ENCODE measurements at places on chromosomes 6 and 20.

DNA sequence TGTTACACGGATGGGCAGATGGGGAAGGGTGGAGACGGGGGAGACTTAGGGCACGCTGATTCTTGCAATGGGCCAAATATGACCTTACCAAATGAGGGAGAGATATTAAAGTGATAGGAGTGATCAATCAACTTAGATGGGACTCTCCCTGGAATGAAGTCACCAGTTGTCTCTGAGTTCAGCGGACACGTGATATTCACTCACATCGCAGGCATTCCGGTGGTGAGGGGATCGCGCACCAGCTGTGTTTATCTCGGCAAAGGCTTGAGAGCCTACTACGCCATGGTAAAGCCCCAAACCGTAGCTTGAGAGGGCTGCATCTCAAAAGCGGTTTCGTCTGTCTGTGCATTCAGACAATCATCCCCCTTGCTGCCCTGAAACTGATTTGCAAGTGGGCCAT lies 5.5 kb downstream of the BMP7 start:
- DNase-seq = no peak

DNA sequence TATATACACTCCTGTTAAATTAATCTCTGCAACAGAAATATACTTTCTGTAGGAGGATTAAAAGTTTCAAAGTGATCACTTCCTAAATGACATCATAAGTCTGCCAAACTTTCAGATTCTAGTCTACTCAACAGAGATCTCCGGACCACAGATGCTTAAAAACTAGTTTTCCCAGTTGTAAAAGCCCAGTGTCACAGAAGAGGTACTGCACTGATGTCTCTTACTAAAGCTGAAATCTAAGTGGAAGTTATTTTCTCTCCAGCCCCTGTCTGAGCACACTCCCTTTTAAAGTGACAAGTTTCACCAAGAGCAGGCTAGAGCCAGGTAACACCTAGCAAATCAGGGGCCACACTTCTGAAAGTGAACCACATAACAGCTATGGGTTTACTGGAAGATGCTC lies 71.6 kb upstream of the DST start:
- DNase-seq = no peak

DNA sequence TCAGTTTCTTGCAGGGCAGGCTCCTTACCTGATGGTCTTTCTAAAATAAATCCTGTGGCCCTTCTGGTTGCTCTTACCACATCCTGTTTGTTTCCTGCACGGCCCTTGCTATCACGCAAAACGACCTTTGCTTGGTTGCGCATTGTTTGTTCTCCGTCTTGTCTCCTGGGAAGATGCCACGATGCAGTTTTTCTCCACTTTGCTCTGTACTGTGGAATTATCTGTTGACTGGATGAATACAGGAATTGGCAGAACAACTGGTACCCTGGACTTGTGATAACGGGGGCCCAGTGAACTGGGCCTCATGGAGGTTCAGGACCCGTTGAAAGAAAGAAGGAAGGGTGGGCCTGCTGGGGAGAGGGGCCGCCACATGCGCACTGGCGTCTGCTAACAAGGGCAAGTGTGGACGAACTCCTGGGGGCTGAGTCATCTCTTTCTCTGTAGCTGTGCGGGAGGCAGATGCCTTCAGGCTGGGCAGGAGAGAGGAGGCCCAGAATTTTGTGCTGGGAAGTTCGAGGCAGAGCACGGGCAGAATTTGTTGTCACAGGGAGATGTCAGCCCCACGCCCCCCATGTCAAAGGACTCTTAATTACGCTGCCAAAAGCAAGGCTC lies 139.9 kb downstream of the BMP7 start:
- DNase-seq = no peak

DNA sequence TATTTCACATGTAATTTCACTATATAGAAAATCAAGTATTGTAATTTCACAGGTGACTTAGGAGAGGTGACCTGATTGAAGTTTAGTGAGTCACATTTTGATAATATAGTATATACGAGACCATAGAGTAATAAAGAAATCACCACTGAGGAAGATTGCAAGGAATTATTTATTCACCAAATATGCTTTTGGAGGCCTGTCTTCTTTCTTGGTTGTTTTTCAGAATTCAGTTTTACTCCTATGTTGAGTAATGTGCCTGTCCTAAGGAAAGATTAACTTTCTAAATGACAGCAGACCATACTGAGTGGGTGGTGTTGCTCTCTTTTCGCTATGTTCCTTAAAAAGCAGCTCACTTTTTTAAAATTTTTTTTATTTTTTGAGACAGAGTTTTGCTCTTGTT lies 87.5 kb upstream of the FOXO3 start:
- DNase-seq = no peak

DNA sequence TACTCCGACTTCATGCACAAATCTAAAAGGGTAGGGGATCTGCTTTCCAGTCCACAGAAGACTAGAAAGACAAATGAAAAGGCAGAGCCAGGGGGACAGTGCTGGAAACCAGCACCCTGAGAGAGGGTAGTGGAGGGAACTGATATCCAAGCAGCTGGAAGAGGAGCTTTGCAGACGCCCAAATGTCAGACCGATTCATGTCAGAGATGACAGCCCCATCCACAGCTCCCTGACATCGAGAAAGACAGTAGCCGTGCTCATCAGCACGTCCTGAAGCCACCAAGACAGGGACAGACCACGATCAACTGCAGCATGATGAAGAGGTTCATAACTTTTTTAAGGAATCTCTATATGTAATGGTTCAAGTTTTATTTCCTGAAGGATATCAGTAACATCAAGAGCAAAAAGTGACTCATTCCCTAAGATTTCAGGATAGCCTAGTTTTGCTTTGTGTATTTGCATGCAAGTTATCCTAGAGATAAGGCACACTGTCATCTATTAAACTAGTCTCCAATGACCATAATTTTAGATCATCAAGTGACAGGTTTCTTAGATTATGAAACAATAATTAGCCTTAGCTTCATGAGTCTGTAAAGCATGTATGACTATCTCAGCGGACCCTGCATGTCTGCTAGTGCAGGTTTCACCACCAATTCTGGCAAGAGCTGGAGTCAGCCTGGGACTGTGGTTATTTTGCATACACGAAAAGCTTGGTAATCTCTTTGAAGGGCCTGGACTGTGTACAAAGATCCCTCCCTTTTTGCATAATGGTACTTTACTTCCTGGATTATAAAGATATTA lies 43.0 kb downstream of the PRDM1 start:
- no peak for DNase-seq

DNA sequence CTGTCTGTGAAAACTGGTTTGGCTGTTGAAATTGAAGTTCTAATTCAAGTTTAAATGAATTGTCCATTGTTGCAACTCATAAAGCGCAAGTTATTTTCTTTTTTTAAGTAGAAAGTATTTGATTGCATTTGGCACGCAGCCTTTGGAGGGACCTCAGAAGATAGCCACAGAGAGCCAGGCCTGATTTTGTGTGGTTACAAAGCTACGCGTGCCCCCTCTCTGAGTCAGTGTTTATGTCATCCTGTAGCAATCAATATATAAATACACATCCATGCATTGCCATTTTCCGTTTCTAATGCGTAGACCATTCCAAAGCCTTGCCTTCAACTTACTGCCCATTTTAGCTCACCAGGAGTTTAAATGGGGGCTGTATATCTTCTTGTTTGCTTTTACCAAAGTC lies 173.2 kb downstream of the TMEM242 start:
- no peak for DNase-seq
